ENCODE measurements at places on chromosomes 3 and 15.

DNA sequence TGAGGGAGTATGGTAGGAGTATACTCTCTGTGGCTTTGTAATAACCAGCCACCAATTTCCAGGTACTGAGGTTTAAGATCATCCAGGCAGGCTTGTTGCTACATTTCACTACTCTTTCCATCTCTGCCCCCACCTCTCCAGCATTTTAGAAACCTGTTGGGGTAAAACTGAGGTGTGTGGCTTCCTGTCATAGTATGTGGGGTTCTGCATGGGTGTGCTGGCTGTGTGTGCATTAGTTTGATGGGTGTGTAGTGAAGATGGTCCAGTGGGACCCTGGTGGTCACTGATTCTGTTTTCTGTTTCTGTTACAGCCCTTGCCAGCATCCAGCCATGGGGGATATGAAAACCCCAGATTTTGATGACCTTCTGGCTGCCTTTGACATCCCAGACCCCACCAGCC lies 34.0 kb downstream of the ZNF592 start:
- DNase-seq = no peak

- DNase-seq = no peak
These were observed 270.0 kb upstream of the PEX5L start for GRCh38 chr3:180306691-180307090.

DNA sequence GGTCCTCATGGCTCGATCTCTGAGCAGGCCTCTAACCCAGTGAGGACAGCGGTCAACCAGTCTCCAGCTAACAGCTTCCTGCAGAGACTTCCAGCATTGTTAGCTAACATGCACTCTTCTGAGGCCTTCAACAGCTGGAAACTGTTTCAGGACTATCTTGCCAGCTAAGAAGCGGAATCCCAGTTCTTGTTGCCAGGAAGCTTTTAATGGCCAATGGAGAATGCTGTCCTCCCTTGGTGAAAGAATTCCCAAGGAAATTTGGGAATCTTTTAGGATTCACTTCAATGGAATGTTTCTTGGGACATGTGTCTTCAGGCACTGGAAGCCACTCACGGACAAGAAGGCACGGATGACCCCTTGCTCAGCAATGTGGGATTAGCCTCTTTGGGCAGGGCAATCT lies 91.7 kb downstream of the CEMIP start:
- no peak for DNase-seq

DNA sequence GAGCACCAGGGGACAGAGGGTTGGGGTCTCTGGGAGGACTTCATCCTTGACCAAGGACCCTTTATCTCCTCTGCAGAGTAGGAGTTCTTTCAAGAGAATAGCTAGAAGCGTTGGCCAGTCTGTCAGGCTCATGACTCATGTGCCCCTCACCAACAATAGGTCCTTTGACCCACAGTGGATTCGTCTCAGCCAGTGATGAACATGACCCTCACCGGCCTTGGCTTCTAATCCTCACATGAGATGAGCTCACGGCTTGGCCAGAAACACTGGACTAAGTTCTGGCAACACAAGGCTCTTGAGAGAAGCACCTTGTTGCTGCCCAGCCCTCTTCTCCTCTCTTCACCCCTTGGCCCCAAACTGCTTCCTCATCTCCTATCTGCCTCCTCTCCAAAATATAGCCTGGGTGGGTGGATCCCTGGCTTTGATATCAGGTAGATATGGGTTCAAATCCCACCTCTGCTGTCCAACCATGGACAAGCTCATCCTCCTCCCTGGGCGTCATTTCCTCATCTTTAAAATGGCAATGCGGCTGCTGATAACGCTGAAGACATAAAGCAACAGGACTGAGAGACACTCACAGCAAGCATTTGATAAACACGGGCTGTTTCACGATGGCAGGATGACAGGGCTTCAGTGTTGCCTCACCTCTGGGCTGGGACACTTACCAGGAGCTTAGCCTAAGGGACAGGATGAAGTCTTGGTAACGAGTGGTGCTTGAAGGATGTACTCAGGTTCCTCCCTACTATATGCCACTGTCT lies 446.7 kb upstream of the PROK2 start:
- no peak for DNase-seq

DNA sequence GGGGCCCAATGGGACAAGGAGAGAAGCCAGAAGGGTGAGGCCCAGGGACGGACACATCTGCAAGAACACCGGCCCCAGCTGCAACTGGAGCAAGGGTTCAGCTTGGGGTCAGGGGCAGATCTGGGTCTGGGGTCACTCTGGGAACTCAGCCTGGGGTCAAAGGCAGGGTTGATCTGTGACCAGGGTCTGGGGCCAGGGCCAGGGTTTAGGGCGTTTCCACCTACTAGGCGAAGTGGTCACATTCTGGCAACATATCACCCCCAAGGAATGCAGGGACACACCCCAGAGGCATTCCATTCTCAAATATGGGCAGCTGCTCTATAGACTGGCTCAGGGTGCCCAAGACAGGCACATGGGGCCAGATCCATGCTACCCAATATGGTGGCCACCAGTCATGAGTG lies 9.0 kb downstream of the UROC1 start:
- DNase-seq = no peak

DNA sequence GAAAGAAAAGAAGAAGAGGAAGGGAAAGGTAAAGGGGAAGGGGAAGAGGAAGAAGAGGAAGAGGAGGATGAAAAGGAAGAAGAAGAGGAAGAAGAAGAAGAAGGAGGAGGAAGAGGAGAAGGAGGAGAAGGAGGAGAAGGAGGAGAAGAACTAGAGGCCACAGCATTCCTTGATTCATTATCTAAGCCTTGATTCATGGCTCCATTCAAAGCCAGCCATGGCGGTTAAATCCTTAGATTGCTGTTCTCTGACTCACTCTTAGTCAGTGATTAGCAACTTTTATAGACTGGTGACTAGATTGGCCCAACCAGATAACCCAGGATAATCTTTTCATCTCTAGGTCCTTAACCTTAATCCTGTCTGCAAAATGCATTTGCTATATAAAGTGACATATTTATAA lies 47.6 kb downstream of the OSTN start:
- DNase-seq = no peak

DNA sequence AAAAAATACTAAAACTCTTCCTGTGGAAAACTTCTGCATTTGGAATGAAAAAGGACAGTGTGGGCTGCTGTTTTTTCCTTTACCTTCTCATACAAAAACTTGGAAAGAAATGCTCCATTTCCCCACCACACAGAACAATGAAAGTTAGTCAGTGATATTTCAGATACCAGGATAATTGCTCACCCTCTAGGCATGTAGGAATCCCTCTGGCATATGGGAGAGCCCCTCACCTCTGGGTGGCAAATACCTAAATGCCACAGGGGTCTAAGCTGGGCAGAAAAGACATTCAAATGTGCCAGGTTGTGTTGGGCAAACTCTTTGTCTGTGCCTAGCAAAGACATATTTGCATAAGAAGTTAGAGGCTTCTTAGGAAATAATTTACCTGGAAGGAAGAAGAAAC lies 560.3 kb upstream of the NR2F2 start:
- no peak for DNase-seq

- no peak for DNase-seq
These were observed 168.0 kb upstream of the THRB start for GRCh38 chr3:24662449-24663345.

DNA sequence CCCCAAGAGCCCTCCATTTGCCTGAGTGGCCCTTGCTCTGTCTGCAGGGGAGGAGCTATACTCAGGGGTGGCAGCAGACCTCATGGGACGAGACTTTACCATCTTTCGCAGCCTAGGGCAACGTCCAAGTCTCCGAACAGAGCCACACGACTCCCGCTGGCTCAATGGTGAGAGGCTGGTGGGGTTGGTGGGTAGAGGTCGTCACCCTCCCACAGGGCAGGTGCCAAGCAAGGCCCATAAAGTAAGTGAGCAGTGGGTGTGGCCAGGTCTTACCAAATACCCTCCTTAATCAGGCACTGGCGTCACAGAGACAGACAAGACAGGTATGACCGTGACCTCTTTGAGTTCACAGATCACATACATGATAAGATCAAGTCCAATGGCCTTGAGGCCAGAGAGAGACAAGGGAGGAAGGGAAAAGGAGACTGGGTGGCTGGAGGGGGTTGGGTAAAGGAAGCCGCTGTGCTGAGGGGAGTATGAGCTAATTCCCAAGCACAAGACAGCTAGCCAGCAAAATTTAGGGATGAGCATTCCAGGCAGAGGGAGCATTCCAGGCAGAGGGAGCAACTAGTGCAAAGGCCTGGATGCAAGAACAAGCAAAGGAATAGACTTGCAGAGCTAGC lies 2.5 kb downstream of the SEMA3B start:
- DNase-seq = no peak

- no peak for DNase-seq
These were observed 546.8 kb upstream of the EPHA6 start for GRCh38 chr3:96267577-96267976.

DNA sequence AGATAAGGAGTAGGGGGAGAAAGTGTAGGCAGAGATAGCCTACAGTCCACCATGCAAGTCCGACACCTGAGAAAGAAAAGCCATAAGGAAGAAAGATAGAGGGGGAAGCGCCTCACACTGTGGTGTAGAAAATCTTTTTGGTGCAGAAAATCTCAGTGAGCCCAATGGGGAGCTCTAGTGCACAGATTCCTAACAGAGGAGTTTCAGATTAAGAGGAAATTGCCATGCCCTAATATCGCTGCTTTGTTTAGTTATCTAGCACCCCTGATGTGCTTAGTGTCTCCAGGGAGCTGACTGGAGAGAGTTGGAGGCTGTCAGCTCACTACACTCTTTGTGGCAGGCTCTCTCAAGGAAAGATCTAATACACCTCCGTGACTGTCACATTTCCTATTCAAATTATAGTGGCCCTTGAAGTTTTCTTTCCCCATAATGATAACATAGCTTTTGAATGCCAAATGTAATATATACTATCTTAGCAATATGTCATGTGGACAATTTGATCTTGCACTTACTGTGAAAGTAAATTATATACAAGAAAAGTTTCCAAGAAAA lies 33.7 kb downstream of the CGGBP1 start:
- DNase-seq = no peak

DNA sequence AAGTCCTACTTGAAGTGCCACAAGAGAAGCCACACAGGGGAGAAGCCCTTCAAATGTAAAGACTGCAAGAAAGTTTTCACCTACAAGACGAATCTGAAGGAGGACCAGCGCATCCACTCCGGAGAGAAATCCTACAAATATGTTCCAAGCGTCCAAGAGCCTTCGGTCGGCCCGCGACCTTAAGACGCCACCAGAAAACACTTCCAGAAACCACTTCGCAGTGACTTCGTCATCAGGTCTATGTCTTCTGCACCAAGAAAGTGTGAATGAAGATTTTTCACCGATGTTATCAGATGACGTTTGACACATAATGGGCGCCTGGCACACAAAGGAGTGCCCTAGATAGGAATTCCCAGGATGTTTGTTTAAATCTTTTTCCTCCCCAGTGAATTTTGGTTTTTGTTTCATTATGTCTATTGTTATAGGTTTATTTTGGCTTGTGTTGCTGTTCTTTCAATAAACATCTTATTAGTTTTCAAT lies 24.1 kb upstream of the ARPIN start:
- DNase-seq = no peak

DNA sequence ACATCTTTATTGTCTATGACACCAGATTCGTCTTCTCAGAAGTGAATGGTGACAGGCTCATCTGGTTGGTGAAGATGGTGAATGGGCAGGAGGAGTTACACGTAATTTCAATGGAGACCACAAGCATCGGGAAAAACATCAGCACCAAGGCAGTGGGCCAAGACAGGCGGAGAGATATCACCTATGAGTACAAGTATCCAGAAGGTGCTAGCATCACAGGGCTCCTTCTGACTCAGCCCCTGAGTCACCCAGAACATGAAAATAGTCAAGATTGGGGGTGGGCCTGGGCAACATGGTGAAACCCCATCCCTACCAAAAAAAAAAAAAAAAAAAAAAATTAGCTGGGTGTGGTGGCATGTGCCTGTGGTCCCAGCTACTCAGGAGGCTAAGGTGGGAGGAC lies 32.6 kb downstream of the TGM4 start:
- no peak for DNase-seq

DNA sequence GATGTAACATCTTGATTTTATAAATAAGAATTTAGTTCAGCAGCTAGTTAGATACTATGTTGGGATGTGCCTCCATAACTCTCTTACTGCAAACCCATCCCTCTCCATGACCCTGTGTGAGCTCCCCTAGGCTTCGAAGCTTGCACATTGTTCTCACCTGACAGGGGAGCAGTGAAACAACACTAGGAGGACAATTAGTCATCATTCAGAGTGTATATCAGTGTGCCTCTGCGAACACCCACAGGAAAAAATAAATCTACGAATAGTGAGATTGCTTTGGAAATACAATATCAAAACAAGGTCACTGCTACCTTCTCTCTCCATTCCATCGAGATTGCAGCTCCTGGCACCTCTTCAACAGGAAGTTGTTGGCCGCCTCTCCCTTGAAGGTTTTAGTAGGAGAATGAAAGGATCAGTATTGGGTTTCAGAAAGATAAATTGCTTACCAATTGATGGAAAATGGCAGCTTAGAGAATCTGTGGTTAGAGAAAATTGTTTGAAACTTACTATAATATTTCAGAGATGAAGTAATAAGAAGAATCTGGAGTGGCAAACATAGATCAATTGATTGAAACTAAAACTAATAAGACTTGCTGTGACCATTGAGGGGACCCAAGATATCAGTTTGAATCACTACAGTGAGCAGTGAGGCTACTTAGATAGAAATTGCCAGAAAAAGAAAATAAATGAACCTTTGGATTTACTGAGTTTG lies 103.2 kb downstream of the CHL1 start:
- DNase-seq = no peak

DNA sequence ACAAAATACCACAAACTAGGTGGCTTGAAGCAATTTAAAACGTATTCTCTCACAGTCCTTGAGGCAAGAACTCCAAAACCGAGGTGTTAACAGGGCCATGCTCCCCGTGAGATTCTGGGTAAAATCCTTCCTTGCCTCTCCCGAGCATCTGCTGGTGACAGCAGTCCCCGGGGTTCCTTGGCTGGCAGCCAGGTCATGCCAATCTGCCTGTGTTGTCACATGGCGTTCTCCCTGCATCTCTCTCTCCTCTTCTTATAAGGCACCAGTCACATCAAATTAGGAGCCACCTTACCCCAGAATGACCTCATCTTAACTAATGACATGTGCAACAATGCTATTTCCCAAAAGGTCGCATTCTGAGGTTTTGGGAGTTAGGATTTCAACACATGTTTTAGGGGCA lies 26.3 kb upstream of the LRRN1 start:
- DNase-seq = no peak

DNA sequence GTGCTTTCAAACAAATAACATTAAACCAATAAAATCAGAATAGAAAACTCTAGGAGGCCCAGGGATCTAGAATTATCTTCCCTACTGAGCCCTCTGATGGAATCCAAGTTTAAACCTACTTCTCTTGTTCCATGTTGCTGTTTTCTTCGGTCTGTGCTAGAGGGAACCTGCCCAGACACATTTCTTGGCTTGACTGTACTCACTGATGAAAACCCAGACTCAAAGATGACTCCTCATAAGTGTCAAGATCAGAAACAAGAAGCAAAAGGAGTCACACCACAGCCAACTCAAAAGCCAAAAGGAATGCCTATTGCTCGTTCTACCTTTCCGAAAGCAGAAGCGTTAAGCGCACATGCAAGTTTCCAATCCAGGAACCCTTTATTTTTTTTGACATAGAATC lies 31.6 kb downstream of the SCAP start:
- DNase-seq = no peak
